ENCODE measurements at places on chromosomes 6 and 20.
A peak's percentile ranks its signal among the peaks of the same experiment; 100 is the strongest.

- no peak for DNase-seq
These were observed 31.8 kb downstream of the TFAP2B start for GRCh38 chr6:50850223-50851048.

DNA sequence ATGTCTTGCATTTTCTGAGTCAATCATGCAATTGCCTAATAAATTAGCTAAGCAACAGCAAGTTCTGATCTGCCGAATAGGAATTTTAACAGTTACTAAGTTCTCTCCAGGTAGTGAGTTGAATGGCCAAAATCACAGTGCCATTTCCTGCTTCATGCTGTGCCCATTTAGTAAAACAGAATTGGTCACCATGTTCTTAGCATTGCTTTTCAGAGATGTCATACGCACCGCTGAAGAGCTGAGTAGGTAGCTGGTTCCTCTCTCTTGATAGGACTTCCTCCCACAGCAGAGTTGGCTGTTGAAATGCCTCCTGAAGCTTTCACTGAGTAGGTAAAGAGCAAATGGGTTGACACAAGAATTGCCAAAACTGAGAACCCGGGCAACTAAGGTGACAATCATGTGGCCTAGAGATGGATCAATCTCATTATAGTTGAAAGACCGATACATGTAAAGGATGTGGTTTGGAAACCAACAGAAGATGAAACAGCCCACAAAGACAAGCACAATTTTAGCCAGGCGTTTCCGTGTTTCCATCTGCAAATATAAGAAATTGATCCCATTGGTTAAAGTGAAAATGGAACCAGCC lies 57.1 kb upstream of the GJE1 start:
- peak; percentile 66 for DNase-seq

GRCh38 chr6:142926494-142927270 lies 18.3 kb downstream of the HIVEP2 start:
- no peak for DNase-seq

DNA sequence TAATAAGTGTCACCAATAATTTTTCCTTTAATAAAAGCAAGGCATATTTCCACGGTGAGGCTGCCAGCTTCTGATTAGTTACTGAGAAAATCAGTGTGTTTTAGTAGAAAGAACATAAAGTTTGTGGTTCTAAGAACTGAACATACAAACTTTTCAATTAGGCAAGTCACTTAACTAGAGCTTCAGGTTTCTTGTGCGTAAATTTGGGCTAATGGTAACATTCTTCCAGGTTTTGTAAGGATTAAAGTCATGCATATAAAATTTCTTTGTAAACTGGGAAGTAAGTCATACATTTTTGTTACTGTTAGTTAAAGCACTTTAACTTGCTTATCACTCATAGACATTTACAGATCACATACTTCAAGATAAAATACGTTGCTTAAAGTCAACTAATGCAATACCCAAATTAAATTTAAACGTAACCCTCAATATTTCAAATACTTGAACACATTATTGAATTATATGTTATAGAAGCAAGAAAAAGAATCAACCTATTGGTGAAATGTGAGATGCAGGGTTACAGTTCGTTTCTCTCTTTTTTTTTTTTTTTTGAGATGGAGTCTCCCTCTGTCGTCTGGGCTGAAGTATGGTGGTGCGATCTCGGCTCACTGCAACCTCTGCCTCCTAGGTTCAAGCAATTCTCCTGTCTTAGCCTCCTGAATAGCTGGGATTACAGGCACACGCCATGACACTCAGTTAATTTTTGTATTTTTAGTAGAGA lies 327.3 kb upstream of the NOX3 start:
- DNase-seq, result no peak

GRCh38 chr20:36275011-36275410 lies 31.1 kb upstream of the DLGAP4 start:
- no peak for DNase-seq

DNA sequence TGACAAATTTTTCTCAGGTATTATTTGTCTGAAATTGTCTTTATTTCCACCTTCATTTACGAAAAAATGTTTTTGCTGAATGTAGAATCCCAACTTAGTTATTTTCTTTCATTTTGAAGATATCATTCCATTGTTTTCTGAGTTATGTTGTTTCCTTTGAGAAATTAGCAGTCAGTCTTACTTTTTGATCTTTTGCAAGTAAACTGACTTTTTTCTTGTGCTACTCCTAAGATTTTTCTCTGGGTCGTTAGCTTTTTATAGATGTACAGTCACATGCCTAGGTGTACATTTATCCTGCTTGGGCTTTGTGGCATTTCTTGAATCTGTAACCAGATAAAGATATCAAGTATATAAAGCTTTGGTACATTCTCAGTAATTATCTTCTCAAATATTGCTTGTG lies 29.6 kb upstream of the ASIP start:
- DNase-seq, result no peak

GRCh38 chr20:25008388-25009217 lies 16.1 kb upstream of the APMAP start:
- DNase-seq, result no peak

DNA sequence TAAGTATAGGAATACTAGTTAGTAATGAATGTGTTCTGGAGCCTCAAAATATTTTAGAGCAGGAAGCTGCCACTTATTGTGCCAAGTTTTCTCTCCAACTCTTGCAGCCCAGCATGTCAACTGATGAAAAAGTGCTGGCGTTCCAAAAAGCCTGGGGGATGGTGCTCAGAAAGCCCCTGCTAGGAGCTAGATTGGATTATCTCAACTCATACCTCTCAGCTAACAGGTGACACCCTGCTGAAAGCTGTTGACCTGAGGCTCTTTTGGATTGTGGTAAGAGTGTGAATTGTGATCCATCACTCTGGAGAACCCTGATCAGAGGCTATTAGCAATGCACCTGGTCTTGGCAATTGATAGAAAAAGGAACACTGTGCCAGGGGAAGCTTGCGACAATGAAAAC lies 580.4 kb downstream of the EYS start:
- no peak for DNase-seq

DNA sequence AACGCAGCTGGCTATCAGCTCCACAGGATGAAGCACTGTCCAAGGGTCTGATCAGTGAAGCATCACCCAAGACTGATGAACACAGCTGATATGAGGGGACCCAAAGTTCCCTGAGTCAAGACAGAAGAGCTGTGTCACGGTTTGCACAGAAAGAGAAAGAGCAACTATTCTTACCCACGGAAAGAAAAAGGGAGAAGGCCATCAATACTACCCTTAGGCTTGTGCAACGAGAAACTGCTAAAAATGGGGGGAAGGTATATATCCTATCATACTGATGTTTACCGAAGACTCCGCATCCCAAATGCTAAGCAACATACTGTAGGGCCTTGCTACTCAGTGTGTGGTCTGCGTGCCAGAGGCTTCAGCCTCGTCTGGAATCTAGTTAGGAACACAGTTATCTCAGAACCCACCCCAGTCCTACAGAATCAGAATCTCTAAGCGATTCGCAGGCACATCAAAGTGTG lies 665 bp downstream of the FASTKD5 start:
- DNase-seq, result no peak

DNA sequence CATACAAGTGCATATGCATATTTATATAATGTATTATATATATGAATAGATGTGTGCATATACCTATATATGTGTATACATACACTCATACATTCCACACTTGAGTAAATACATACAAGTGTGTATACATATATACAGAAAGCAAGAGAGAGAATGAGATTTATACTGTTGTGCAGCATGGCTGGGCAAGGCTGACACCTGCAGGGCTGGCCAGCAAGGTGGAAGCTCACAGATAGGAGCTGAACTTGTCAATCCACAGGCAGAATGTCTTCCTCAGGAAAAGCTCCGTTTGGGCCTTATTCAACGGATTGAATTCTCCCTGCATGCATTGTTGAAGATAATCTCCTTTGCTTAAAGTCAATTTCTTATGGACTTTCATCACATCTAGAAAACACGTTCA lies 256.7 kb downstream of the ZNF217 start:
- no peak for DNase-seq

DNA sequence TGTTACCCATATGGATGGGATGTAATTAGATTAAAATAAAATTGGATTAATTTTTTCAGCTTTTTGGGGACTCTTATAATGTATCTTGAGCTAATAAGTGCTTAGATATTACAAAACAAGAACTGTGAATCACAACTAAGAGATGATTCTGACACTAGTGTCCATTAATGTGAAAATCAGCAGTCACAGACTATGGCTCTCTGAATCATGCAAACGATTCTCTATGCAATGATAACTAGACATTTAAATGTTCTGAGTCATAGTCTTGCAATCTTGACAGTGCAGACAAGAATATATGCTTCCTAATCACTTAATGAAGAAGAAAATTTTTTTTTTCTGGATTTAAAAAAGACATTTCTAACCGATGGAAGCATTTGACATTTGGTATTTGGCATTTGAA lies 82.2 kb upstream of the OPRM1 start:
- no peak for DNase-seq

DNA sequence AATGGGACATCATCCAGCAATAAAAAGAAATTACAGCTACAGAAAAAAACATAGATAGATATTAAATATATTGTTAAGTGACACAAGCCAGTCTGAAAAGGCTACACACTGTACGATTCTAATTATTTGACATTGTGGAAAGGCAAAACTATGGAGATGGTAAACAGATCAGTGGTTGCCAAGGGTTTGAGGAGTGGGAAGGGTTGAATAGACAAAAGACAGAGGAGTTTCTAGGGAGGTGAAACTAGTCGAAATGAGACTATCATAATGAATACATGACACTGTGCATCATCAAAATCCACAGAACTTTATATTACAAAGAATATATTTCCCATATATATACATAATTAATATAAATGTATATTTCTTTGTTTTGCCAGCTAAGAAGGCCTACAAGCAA lies 9.8 kb downstream of the EPM2A start:
- no peak for DNase-seq

All from Jurkat, Clone E6-1 (cell line).